ENCODE measurements at places on chromosomes 3 and 15.

DNA sequence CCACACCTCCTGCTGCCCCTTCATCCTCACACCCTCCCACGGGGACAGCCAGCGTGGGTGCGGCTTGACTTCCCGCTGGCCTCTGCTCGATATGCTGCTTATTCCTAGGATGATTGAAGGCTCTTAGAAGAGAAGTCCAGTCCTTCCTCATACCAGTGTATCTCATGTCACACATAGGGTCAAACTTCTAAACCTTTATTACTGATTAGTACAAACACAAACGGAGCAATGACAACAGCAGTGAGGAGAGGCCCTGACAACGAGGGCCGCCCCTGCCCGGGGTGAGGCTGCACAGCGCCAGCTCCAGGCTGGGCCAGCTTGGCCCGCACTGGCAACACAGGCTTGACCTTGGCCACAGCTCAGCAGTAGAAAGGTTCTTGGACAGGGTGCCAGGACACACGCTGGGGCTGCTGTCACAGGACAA is 3.7 kb downstream of the CIB1 start:
- no peak for DNase-seq

DNA sequence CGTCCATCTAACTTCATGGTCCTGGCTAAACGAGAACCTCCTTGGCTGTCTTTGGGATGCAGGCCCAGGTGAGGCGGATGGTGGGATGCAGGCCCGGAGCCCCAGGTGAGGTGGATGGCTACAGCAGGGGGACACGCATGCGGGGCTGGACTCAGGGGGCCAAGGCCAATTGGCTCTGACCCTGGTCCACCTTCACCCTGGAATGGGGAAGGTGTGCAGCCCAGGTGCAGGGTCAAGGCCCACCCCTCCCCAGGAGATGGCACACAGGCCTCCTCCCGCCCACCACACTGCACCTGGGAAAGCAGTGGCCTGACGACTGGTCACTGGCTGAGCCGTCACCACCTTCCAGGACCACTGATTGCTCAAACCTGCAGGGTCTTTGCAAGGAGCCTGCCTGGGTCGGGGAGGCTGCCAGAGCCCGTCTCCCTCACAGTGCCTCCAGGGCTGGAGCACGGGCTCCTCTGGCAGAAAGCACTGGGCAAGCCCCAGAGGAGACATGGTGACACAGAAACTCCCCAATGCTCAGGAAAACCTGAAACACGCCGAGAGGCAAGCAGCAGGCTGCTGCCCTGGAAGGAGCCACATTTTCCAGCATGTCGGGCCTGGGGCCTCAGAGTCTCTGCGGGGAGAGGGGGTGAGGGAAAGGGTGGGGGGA is 159.6 kb downstream of the LRRK1 start:
- DNase-seq: no peak

GRCh38 chr3:148513096-148513543 is 184.6 kb upstream of the AGTR1 start:
- DNase-seq: no peak

DNA sequence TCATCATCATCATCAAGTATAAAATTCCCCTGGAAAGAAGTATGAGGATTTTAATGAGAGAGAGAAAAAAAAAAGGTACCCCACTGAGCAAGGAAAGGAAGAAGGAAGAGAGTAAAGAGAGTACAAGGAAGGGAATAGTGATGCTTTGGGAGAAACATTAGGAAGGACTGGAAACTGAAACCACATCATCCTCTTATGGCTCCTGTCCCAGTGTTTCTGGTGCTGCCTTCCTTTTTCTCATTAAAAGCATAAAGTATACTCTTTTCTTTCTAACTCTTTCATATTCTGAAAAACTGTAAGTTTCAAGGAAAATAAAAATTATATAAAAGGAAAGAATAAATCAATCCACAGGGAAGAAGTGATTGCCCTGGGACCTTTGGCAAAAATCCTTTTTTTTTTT is 616.4 kb upstream of the CBLB start:
- DNase-seq: peak; percentile 9

- DNase-seq: no peak
These were observed 44.9 kb downstream of the MSL2 start for GRCh38 chr3:136151219-136151618.

DNA sequence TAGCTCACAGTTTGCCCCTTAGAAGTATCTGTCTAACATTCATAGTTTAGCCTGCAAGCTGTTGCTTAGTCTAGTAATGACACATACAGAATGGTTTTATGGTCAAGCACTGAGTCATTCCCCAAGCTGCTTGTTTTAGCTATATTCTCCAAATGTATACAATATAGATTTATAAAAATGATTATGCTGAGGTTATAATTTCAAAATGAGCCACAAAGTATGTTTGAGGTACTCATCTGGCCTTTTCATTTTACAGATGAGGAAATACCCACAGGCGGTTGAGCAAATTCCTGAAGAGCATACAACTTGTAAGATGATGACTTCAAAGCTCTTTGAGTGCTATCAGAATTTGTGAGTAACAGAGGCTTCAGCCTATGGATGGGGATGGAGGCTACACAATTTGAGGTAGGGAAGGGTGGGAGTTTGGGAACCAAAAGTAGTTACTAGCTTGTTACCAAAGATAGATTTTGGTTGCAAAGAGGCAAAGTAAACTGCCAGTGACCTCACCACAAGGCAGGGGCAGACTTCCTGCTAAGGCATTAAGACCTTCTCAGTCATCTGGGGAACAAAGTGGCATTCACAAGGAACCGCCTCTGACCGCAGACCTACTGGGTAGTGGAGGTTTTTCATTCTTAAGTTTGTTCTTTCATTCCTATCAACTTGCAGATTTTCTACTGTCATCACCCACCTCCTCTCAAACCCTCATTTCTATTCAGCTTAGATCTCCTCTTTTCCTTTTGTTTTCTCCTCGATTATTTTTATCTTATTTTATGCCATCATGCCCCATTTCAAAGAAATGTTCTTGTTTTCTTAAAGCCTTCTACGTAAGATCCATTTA is 257.2 kb upstream of the NECTIN3 start:
- peak; percentile 24 for DNase-seq

- DNase-seq: no peak
These were observed 38.0 kb downstream of the MGLL start for GRCh38 chr3:127784283-127784682.

- no peak for DNase-seq
These were observed 328.5 kb upstream of the TLE3 start for GRCh38 chr15:70426096-70426821.

GRCh38 chr3:49341996-49342395 is 2.1 kb upstream of the USP4 start:
- DNase-seq: no peak

DNA sequence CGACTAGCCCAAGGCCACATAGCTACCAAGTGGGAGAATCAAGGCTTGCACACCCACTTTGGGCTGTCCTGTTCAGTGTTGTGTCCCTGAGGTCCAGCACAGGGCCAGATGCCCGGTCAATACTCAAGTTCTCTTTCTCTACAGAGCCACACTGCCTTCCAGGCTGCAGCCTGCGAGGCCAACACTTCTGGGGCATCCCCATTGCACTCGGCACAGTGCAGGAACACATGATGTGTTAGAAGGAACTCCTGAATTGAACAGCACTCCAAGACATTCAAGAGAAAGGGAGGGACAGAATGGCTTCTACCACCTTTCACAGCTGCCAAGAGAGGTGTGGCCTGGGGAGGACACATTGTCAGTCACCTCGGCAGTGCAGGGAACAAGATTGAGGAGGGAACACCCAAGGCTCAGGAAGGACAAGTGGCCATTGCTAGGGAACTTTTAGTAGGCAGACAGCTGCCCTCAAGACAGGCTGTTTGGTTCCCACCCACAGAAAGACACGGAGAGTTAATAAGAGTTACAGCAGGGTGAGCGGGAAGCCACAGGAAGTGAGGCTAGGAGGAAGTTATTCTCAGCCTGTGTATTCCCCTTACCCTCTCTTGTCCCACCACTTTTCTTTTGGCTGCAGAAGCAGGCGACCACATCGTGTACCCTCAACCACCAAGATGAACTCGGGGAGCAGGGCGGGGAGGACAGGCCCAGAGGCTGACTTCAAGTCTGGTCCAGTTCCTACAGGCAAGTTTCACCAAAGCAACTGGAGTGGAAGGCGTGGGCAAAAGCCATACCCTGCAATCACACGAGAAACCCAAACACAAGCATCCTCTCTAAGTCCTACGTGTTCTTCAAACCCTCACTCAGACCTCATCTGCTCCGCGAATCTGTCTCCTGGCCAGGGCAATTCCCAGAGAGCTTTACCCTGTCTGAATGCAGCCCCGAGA is 69.4 kb downstream of the SRGAP3 start:
- DNase-seq: no peak

DNA sequence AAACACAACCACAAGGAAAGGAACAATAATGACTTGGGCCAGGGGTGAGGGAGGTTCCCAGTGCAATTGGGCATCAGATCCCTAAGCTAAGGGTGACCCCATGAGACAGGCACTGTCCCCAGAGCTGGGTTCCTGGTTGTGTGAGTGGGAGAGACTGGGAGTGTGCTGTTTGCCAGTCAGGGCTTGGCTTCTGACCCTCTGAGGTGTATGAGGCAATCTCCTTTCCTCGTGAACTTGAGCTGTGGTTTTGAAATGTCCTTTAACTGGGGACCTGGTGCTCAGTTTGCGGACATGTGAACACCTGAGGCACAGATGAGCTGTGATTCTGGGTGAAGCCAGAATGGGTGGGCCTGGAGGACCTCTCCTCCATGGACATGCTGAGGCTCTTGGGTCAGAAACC is 58.5 kb upstream of the PLXNA1 start:
- no peak for DNase-seq

DNA sequence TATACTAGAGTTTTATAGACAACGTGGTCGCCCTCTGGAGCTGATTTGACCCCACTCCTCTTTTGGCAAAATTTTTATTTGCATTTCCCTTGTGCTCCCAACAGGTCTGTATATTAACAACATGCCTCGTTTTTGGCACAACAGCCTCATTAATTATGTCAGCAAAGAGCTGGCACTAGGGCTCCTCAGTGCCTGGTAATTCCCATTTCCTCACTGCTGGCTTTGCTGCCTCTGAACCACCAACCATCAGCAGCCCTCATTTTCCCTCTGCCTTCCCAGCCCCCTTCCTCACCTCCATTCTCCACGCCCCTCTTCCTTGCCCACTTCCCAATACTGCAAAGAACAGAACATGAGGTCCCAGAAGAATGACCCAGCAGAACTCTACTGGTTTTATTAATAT is 204.8 kb downstream of the ABHD5 start:
- no peak for DNase-seq

DNA sequence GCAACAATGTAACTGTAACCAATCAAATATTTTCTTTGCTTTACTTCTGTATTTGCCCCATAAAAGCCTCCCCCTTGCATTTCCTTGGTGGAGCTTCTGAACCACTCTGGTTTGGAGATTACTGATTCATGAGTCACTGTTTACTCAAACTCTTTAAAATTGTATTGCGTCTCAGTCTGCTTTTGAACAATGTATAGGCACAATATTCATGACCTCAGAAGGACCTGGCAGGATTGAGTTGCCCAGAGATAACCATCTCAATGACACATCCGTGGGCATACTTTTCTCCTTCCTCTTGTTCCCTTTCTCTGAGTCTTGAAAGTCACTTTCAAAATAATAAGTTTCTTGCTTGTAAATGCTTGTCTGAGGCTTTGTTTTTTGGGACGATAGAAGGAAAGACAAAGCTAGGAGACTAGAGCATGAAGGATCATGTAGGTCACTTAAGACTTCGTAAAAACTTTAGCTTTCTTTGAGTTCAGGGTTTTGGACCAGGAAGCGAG is 57.1 kb upstream of the POU1F1 start:
- peak; percentile 61 for DNase-seq

DNA sequence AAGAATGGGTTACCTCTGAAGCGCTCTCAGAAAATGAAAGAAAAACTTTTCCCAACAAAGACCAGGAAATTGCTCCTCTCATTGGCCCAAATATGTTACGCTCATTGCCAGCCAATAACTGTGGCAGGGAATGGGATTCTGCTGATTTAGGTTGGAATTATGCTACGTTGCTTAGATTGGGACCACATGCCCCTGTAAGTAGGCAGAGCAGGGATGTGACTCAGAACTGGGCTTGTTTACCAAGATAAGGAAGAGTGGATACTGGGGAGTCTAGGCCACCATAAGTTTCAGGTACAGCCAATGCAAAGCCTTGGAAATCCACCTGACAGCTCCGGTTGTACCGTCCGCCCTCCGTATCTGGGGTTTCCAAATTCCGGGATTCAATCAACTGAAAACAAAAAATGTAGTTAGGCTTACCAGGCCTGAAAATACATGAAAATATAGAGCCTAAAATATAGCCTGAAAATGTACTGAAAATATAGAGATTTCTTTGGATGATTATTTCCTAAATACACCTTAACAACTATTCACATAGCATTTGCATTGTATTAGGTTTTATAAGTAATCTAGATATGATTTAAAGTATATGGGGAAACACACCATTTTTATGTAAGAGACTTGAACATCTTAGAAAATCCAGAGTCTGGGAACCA is 1.5 kb upstream of the TCF12 start:
- no peak for DNase-seq

DNA sequence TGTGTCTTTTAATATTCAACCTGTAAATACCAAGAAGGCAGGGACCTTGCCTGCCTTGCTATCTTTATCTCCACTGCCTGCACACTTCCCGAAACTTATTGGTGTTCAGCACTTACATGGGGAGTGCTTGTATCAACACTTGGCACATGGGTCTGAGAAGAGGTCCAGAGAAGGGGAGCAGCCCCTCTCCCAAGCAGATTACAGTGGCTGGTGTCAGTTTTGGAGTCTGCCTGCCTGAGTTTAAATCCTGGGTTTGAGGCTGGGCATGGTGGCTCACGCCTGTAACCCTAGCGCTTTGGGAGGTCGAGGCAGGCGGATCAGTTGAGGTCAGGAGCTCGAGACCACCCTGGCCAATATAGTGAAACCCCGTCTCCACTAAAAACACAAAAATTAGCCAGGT is 20.3 kb downstream of the MESD start:
- DNase-seq: no peak

DNA sequence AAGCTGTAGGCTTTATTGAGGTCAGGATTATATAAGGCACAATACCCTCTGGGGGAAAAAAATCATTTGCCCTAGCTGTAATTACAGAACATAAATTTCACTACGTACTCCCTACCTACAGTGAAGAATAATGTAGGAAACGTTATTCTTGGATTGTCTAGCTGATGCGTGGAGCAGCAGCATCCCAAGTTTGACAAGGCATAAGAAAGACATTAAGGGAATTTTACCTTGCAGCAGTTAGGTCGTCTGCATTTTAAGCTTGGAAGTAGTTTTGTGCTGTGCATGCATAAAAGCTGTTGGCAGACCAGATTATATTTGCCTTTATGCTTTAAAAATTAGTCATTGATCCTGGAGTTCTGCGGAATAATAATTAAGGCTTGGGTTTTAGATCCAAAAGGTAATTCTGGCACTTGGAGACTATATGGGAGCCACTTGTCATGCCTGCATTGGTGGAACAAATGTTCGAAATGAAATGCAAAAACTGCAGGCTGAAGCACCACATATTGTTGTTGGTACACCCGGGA is 2.2 kb downstream of the EIF4A2 start:
- DNase-seq: no peak

- no peak for DNase-seq
These were observed 436.2 kb downstream of the OCA2 start for GRCh38 chr15:27662892-27663291.

Data from GM03348 (cell line).